ENCODE measurements at places on chromosomes 6 and 20.

DNA sequence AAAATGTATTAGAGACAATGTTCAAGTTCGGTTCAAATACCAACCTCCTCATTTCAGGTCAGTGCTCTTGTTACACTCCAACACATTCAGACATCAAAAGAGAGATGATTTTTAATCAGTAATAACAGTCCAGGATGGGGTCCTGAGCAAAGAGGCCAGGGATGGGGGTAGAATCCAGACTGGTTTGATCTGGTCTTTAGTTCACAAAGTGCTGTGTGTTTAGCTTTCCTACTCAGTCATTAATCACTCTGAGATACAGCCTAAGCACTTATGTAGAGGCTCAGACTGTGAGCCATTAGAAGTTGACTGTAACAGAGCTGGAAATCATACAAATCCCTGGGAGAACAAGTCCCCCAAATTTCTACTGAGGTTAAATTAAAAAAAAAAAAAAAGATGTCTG, 241.6 kb downstream of the PTPRK start:
- DNase-seq = no peak

DNA sequence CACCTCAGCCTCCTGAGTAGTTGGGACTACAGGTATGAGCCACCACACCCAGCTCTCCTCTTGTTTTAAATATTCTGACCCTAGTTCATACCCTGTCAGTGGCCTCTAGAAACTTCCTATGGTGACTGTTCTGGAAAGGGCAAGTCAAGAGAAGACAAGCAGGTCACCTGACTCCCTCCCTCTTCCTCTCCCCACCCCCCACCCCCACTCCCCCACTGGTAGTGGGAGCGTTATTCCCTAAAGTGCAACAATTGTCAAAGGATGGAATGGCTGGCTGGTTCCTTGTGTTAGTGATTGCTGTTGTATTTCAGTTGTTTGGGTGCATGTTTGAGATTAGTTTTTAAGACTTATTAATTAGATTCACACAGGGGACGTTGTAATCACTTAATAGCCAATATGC, 136.1 kb downstream of the CARMIL1 start:
- DNase-seq = no peak

DNA sequence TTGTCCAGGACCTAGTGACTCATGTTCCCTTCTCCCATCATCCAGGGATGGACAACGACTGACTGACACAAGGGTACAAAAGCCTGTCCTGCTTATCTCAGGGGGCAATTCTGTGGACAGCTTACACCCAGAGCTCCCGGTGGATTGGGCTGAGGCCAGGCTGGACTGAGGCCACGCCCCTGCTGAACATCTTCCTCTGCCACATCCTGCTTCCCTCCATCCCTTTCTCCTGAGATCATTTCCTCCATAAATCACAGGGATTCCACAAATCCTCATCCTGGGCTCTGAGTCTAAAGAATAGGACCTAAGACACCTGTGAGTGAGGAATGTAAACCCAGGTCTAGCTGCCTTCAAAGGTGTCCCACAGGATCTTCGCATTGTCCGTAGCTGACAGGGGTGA, 30.4 kb upstream of the RNF24 start:
- no peak for DNase-seq

- DNase-seq = no peak
Measured at GRCh38 chr6:1242446-1242845, 69.5 kb upstream of the FOXQ1 start.

DNA sequence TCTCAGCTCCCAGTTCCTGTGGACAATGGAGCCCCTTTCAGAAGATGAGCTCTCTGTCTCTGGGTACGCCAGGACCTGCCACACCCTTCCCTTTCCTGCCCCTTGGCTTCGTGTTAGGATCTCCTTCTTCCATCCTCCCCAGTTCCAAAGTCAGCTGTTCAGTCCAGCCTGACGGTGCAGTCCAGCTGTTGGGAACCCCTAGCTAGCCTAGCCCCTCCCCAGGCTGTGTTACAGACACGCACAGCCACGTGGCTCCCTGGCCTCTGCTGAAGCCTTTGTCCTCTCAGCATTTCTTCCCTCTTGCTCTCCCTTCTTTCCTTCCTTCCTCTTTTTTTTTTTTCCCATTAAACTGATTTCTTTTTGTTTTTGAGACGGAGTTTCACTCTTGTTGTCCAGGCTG, 12.4 kb upstream of the TFAP2C start:
- DNase-seq = no peak

DNA sequence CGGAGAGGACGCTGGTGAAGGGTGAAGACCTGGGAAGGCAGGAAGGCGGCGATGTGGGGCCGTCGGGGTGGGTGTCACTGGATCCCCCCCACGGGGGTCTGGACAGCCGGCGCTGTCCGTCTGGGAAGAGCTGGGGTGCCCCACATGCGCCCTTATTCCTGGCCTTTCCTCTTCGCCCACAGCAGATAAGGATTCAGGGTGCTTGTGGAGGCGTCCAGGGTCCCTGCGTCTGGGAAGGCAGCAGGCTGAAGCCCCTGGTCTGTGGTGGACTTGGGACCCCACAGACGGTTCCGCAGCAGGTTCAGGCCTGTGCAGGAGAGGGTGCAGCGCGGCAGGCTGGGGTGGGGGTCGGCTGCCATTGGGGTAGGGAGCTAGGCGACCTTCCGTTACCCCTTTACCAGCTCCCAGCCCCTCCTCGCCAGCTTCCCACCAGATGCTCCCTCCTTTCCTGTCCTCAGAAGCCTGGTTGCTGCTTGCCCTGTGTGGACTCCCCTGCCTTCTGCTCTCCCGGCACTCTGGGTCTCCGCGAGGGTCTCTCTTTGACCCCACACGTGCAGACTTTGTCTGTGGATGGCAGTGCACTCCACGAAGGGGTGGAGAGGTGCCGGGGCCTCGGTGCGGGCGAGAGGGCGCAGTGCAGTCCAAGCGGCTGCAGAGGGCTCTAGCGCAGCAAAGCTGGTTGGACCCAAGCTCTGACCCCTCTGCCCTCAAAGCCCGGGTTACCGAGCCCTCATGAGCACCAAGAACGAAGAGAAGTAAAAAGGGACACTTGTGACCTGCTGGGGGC, 2.1 kb upstream of the GATA5 start:
- DNase-seq = no peak

Data from sciatic nerve (tissue), 2 donors.